Hair follicle dermal papilla cell (primary cell): ENCODE measurements at places on chromosomes 3 and 15. TPM values are rescaled to one million over a fixed set of nuclear protein-coding genes. Genes with fewer than 3 reads are reported as not detected.

KPNA1 gene
- 38.0 and 40.7 TPM in 2 replicates for total RNA-seq

PFKFB4 gene
- total RNA-seq: 12.8 and 15.7 TPM in 2 replicates

ARHGEF3 gene
- total RNA-seq: 13.7 and 14.9 TPM in 2 replicates

KBTBD13 gene
- not detected in 2 replicates for total RNA-seq

P4HTM gene
- total RNA-seq: 23.4 and 31.8 TPM in 2 replicates

XCR1 gene
- not detected in 2 replicates for total RNA-seq

SLC38A3 gene
- total RNA-seq: not detected in 2 replicates

CHRNA5 gene
- total RNA-seq: 0.36 and 1.3 TPM in 2 replicates

ZIC4 gene
- total RNA-seq: 4.5 and 9.7 TPM in 2 replicates

MKRN2OS gene
- total RNA-seq: not detected in 2 replicates
